ENCODE measurements at places on chromosomes 6 and 20.

- DNase-seq: peak; percentile 50
Measured at GRCh38 chr6:170291271-170292110, 613 bp upstream of the DLL1 start.

DNA sequence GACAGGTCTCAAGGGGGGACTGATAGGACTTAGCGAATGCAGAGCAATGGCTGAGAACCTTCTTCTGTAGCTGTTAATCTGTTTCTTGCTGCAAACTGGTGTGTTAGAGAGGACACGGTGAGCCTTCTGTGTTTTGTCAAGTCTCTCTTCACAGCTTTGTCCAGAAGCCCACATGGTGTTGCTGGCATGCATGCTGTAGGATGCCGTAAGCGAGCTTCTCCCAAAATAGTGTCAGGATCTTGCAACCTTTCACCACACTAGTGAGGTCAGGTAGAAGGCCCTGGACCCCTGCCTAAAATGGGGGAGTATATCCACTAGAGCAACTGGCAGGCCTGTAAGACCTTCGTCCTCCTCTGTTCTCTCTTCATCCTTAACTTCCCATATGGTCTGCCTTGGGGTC, 51.9 kb upstream of the GLP1R start:
- no peak for DNase-seq

DNA sequence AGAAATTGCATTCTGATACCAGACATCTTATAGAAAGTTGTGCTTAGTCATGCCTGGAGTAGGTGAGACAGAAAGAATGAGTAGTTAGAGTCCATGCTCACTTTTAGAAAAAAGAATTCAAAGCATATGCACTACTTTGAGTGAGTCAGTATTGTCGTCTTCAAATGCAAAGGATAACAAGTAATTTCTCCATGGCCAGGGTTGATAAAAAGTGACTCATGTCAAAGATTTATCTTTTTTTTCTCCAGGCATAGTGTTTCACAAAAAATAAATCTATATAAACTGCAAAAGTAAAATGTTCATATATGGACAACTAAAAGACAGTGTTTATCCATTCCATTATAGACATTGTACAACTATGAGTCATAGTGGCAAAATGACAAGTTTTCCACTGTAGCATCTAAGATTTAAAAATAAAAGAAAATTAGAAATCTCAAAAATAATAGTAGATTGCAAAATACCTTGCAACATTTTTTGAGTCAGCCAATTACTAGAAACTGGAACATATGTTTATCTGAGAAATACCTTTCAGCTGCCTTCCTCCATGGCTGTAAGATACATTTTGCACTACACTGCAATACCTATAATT, 329.6 kb downstream of the GRIK2 start:
- DNase-seq: no peak

- peak; percentile 44 for DNase-seq
Measured at GRCh38 chr6:21594416-21595281, 1.1 kb downstream of the SOX4 start.

- no peak for DNase-seq
Measured at GRCh38 chr6:128439627-128440026, 80.8 kb downstream of the PTPRK start.

DNA sequence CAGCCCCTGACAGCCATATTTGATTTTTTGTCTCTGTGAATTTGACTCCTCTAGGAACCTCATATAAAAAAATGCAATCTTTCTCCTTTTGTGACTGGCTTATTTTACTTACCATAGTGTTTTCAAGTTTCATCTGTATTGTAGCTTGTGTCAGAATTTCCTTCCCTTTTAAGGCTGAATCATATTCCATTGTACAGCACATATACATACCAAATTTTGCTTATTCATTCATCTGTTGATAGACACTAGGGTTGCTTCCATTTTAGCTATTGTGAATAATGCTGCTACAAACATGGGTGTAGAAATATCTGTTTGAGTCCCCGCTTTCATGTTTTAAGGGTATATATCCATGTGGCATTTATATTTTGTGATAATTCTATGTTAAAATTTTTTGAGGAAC, 49.2 kb upstream of the RNF217 start:
- no peak for DNase-seq

GRCh38 chr20:22339091-22339881, 245.1 kb downstream of the FOXA2 start:
- DNase-seq: peak; percentile 27

DNA sequence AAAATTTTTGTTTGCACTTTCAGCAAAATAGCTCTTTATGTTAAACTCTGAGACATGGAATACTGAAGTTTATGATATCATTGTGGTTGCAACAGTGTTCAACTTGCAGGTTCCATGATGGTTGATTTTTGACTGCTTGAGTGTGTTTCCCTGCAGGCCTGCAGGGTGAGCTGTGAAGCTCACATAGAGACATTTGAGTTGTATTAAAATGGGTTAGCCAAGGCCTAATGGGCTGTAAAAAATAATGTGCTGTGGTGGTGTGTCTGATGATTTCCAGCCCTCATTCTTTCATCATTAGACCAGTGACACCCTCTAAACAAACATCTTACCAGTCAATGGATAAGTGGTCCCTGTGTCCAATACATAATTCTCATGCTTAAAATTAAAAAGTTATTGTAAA, 321.4 kb downstream of the FARS2 start:
- no peak for DNase-seq

DNA sequence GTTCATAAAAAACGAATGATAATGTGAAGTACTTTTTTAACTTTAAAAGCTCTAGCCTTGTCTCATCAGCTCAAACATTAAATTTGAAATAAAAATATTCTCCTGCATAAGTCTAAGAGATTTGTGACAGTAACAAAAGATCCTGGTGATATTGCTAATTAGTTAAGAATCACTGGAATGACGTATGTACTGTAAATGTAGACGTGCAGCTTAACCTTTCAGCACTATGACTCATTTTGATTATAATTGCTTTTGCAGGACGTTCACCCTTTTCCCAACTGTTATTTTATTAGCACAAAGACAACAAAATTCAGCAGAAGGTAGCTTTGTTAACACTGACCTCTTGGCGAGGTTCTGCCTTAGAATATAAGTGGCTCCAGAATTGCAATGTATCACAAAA, 68.6 kb downstream of the TENT5A start:
- DNase-seq: no peak

- no peak for DNase-seq
Measured at GRCh38 chr20:58374906-58375758, 13.9 kb upstream of the VAPB start.

DNA sequence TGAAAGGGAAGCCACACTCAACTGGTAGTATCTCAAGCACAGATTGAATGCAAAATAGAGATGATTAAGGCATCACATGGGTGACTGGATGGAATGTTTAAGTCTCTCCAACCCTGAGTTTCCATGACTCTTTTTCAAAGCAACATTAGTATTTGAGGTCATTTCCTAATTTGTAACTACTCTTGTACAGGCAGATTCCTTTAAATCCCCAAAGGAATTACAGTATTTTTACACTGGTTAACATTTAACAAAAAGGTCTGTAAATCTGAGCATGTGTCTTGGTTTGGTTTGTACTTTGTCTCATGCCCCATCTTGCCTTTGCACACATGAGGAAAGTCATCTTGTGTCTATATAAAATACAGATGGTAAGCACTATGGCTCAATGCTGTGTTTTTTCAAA, 15.1 kb downstream of the RMND1 start:
- no peak for DNase-seq

- no peak for DNase-seq
Measured at GRCh38 chr6:111423960-111424846, 58.8 kb downstream of the REV3L start.

DNA sequence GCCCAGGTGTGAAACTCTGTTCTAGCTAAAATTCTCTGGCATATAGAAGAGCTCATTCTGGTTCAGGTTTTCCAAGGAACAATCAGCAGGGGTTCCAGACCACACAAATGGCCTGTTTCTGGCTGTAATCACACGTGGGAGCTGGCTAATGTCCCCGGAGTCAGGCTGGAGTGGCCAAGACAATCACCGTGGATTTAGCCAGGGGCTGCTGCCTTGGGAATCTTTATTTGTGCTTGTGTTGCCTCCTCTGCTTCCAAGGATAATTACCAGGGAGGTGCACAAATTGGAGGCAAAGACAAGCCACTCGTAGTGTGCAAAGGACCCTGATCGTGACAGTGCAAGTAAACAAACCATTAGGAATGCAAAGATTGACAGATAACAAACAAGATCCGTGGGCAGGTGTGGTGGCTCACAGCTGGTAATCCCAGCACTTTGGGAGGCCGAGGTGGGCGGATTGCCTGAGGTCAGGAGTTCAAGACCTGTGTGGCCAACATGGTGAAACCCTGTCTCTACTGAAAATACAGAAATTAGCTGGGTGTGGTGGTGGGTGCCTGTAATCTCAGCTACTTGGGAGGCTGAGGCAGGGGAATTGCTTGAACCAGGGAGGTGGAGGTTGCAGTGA, 77.3 kb downstream of the KCNB1 start:
- no peak for DNase-seq

- no peak for DNase-seq
Measured at GRCh38 chr6:55088902-55089301, 85.4 kb upstream of the HCRTR2 start.

- DNase-seq: no peak
Measured at GRCh38 chr20:775679-776135, 7.4 kb upstream of the SLC52A3 start.

DNA sequence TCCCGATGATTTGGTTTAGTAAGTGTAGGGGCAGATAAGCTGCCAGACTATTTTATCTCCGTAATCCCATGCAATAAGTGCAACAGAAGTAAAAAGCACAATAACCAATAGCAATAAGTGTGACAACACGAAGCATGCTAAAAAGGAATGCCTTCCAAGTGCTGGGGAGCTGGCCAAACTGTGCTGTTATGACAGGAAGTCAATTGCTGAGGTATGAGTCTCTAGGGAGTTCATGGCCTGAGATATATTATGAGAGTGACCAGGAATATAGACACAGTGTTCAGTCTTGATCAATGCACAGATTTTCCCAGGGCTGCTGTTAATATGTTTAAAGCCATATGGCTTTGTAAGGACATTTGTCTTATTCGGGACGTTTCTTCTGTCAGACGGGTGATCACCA, 10.5 kb upstream of the ANGPT4 start:
- DNase-seq: no peak

- DNase-seq: no peak
Measured at GRCh38 chr20:20894753-20895152, 182.3 kb upstream of the RALGAPA2 start.

DNA sequence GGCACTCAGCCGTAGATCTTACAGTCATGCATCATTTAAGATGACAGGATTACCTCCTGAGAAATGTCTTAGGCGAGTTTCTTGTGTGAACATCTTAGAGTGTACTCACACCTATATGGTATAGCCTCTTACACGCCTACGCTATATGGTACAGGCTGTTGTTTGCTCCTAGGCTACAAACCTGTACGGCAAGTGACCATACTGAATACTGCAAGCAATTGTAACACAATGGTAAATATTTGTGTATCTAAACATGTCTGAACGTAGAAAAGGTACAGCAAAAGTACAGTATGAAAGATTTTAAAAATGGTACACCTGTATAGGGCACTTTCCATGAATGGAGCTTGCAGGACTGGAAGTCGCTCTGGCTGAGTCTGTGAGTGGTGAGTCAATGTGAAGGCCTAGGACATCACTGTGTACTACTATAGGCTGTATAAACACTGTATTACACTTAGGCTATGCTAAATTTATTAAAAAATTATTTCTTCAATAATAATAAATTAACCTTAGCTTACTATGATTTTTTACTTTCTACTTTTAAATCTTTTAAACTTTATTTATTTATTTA, 541 bp upstream of the IL20RA start:
- DNase-seq: no peak

- DNase-seq: no peak
Measured at GRCh38 chr6:81145506-81145905, 607.0 kb downstream of the TENT5A start.

DNA sequence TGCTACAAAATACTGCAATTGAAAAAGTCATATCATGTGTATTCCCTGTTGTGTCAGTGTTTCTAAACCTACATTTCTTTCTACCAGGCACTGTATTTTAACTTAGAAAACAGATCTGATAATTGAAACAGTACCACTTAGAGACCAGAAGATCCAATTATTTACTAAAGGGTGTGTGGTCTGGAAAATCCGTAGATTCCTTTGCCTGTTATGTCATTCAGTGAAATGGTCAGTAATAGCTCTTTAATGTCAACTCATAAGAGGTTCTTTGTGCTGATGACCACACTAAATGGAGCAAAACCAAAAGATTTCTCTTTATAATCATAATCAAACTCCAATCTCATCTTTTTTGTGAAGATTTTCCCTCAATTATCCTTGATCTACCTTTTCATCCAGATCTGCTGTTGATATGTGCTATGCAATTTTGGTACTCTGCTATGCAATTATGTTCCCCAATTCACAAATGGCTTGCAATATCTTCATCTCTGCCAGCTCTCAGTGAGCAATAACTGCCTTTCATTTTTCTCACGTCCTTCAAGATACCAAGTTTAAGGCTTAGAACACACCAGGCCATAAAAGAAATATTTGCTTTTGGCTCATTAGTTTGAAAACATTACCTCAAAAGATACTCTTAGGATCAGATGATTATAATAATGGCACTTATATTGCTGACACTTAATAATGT, 165.5 kb downstream of the MOXD1 start:
- no peak for DNase-seq

DNA sequence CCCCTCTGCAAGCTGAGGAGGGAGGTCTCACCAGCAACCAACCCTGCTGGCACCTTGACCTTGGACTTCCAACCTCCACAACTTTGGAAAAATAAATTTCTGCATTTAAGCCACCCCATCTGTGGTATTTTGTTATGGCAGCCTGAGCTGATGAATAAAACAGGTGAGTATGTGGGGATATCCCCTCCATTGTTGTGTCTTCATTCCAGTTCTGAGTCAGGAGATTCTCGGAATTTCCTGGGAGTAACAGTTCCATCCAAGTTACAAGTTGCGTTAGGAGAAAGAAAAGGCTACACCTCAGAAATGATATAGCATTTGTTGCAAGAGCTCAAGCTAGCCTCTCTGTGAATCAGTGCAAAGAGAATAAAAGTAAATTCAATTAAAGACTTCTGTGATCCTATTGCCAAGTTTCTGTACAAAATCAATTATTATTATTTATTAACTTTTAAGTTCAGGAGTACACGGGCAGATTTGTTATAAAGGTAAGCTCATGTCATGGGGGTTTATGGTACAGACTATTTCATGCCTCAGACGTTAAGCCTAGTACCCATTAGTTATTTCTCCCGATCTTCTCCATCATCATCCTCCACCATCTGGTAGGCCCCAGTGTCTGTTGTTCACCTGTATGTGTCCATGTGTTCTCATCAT, 153.0 kb downstream of the NKAIN2 start:
- DNase-seq: no peak

DNA sequence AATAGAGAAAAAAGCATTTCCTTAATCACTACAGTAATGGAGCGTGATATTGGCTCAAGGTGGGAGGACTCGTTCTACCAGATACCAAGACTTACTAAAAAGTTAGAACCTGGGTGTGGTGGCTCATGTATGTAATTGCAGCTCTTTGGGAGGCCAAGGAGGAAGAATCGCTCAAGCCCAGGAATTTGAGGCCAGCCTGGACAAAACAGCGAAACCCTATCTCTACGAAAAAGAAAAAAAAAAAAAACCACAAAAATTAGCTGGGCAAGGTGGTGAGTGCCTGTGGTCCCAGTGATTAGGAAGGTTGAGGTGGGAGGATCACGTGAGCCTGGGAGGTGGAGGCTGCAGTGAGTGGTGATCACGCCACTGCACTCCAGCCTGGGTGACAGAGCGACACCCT, 24.0 kb upstream of the ATRN start:
- no peak for DNase-seq

GRCh38 chr6:344816-345340, 46.7 kb upstream of the IRF4 start:
- no peak for DNase-seq

GRCh38 chr6:133502441-133503335, 261.5 kb downstream of the EYA4 start:
- no peak for DNase-seq

Measured in stimulated activated CD4-positive, alpha-beta T cell treated with anti-CD3 and anti-CD28 coated beads, Interleukin-2, amount 100 ng/mL, for 24 hours (primary cell).